Suppressor macrophage treated with lipopolysaccharide for 1 hour (primary cell): ENCODE measurements at places on chromosomes 12 and 14.

- no peak for DNase-seq
These were observed 620.7 kb downstream of the AACS start for GRCh38 chr12:125685915-125686314.

- peak; percentile 75 for DNase-seq
These were observed at the start of gene MGST1 for GRCh38 chr12:16347391-16348298. TSS of gene MGST1 (plus strand) at chr12:16347645. CDS start at chr12:16354253, 6,608 bp downstream.

- no peak for DNase-seq
These were observed 31.5 kb downstream of the CLEC1A start for GRCh38 chr12:10067264-10067663.

DNA sequence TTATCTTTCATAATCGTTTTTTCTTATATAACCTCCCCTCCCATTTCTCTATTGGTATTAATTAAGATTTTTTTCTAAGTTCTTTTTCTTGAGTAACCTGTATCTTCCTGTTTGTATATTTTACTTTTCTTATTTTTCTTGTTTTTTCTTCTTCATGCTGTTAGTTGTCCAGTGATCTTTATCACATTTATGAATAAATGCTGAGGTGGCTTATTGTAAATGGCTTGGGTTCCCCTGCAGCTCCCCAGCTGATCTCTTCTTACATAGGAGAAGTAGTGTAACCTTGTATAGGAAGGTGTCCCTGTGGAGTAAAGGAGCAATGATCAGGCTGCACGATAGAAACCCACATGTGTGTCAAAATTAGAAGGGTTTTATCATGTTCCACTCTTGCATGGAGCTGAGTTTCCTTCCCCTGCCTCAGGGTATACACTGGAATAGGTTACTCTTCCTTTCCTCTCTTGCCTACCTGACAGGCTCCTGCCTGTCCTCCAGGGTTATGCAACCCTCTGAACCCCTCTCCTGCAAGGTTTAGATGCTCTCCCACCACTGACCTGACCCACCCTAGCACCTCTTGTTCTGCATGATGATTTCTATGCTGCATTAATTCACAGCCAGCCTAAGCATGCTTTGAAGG is 334.8 kb upstream of the RGS6 start:
- no peak for DNase-seq
